Activated T-cell treated with anti-CD3 and anti-CD28 coated beads, Interleukin-2, amount 50 U/mL, for 72 hours (primary cell): ENCODE measurements at places on chromosomes 6 and 20.

DNA sequence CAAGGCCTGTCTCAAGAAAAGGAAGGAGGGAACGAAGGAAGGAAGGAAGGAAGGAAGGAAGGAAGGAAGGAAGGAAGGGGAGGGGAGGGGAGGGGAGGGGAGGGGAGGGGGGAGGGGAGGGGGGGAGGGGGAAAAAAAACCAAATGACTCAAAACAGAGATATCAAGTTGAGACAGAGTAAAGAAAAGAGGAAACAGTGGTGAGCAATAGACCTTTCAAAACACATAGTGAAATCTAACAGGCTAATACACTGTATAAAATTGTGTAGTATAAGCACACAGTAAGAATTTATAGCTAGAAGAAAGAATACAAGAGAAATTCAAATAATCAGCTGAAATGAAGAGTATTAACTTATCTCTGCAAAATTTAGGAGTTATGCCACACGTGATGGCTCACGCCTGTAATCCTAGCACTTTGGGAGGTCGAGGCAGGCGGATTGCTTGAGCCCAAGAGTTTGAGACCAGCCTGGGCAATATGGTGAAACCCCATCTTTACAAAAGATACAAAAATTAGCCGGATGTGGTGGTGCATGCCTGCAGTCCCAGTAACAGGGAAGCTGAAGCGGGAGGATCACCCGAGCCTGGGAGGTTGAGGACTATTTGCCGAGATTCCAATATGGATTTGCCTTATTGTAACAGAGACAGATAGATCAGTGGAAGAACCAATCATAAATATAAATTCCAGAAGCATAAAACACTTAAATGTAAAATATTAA lies 123.2 kb downstream of the PRND start:
- DNase-seq: no peak

GRCh38 chr6:139713900-139714506 lies 339.6 kb upstream of the CITED2 start:
- no peak for DNase-seq

GRCh38 chr20:32057656-32058184 lies 5.7 kb downstream of the HCK start:
- DNase-seq: no peak

DNA sequence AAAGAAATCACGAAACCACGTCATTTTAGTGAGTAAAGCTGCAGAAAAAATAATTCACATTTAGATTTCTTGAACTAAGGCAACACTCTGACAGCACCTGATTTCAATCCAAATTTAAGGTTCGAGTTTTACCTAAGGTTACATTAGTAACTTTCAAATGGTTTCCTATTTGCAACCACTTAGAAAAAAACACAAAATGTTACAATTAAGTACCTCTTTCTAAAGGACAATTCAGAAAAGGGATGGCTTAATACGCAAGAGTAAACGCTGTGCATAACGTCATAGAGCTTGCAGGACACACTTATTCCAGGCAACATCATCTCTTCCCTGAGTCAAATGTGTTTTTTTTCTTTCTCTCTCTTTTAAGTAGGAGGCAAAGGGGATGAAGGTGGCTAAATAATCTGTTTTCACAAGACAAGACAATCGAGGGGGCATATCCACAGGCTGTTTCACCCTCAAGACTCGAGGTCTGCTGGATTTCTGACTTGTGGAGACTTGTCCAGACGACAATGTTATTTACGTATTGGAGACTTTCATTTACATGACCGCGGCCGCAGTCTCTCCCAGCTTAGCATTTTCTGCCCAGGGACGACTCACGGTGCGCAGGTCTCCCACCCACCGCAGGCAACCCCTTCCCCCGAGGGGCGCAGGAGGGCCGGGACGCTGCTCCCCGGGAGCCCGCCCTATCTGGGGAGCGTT lies 86.0 kb downstream of the SESN1 start:
- peak; percentile 17 for DNase-seq

DNA sequence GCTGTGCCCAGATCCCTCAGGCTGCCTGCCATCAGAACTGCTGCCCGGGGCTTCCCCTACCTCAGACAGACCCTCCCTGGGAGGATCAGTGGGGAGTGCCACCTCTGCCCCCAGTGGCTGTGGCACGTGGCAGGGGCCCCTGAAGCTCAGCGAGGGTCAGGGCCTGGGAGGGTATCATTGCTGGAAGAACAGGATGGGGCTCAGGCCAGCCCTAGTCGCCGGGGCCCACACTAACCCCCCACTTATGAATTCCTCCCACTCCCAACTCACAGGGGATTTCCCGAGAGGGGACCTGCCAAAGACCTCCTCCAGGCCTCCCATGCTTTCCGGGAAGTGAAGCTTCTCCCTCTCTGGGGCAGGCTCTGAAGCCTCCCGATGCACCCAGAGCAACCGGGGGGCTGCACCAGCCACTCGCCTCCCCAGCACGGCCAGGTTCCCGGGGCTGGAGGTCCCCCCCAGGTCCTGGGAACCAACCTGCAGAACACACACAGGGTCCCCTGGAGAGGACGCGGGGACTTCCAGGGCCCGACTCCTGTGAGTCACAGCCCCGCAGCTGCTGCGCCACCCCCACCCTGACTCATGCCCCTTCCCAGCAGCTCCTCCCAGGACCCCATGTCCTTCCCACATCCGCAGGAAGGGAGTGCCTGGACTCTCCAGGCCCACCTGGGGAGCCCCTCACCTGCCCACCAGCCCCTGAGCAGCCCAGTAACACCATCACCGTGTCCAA lies 2.5 kb downstream of the TNFRSF6B start:
- DNase-seq: peak; percentile 60

- no peak for DNase-seq
These were observed 67.2 kb downstream of the B4GALT5 start for GRCh38 chr20:49646528-49646927.

DNA sequence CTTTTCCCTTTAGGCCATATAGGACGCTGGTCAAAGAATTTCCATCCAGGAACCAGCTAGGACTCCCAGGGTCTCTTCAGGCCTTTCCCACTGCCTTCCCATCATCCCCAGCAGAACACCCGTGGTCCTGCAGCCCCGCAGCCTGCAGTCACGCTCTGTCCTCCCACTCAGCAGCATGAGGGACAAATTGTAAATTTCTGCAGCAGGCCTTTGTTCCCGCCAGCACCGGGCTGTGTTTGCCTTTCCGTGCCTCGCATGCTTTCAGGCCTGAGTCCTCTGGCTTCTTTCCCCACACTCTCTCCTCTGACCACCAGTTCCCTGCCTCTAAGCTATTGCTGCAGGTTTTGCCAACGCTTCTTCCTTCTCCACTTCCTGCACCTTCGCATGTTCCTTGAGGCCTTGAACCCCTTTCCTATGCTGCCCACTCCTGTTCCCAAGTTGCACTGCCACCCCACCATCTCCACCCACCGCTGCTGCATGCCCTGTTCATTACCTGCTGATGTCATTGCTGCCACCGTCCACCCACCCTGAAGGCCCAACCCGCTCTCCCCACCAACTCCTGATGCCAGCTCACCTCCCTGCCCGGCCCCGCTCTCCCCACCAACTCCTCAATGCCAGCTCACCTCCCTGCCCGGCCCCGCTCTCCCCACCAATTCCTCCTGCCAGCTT lies 49.8 kb downstream of the RNASET2 start:
- DNase-seq: no peak

DNA sequence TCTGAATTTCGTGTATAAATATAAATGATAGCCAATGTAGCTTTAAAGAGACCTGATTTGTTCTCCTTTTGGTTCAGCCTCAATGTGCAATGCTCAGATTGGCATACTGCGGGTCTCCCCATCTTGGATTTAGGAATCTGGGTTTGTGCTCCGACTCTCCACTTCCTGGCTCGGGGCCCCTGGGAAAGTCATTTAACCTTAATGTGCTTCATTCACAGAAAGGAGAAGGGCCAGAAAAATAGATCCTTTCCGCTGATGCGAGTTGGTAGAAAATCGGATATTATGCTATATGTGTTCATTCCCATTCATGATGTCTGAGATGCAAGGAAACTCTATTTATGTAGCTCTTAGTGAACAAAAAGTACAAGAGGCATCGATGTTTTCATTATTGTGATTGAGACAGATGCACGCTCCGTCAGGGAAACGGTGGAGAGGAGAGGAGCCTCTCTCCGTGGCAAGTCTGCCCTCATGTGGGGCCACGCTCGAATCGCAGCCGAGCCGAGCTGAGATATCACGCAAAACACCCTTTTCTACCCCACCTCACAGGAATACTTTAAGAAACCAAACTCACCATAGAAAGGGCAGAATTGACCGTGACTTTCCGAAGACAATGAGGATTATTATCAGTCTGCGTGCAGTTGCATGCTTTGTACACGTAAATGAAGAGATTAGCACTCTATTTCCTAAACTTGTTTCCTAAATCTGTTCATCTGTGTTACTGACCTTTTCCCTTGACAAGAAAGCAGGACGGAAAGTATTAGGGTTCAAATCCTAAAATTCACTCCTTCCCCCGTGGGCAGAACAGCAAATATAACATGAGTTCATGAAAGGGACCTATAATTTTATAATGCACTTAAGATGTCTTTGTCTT lies 136.6 kb downstream of the COL9A1 start:
- peak; percentile 47 for DNase-seq

GRCh38 chr20:35697696-35698297 lies 1.4 kb downstream of the NFS1 start:
- no peak for DNase-seq

- no peak for DNase-seq
These were observed 5.0 kb upstream of the PDRG1 start for GRCh38 chr20:31956556-31957526.

DNA sequence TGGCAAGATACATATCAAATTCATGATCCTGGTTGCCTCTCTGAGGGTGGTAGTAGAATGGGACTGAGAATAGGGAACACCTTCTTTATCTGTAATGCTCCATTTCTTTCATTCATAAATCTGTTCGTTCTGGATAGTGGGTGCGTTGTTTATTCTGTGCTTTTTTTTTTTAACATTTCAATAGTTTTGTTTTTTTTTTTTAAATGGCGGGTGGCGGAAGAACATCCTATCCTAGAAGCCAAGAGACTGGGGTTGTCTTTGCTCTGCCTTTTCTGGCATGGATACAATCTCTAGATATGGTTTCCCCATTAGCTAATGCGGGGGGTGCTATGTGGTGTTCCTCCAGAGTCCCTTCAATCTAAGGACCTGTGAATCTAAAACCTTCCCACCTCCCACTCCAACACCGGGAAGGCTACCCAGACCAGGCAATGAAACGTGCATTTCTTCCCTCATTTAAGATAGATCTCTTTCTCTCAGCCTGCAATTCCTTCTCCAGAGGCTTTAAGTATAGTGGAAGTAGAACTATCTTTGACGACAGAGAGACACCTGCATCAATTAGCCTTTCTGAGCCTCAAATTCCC lies 883 bp upstream of the CCDC28A start:
- no peak for DNase-seq

- no peak for DNase-seq
These were observed 79.8 kb upstream of the SGK1 start for GRCh38 chr6:134397676-134398075.

GRCh38 chr6:136344420-136344819 lies 54.8 kb upstream of the BCLAF1 start:
- DNase-seq: no peak

- DNase-seq: peak; percentile 57
These were observed 402 bp upstream of the TAF8 start for GRCh38 chr6:42049948-42050296.

- no peak for DNase-seq
These were observed 2.8 kb upstream of the TMEM30A start for GRCh38 chr6:75287424-75287823.

DNA sequence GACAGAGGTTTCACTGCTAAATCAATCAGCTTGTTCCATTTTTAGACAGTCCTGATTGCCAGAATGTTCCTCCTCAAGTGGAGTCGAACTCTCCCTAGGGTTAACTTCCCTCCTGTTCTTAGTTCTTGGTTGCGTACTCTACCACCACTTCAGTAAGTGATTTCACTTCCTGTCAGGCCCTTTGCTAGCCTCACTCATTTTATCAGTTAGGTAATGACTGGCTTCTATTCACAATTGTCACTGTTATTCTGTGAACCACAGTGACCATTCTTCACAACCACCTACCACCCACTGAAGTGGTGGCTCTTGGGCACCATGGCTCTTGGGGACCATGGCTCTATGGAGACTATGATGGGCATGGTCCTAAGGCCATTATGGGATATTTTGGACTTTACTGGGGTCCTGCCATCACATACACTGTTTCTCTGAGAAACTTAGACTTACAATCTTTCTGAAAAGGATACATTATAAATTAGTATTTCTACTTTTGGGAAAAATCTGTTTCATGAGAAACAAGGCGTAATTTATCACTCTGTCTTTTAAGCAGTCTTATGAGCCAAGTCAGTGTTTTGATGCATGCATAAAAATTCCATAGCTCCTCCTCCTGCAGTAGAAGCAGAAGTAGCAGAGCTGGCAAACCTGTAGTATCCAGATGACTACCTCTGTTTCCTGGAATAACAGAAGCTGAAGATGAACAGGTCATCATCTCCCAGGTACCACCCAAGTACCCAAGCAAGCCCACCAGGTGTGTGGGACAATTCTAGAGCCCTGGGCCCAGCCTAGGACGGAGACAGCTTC lies 66.3 kb downstream of the ATXN1 start:
- DNase-seq: peak; percentile 61

GRCh38 chr20:24781418-24781980 lies 167.6 kb upstream of the CST7 start:
- DNase-seq: peak; percentile 36

DNA sequence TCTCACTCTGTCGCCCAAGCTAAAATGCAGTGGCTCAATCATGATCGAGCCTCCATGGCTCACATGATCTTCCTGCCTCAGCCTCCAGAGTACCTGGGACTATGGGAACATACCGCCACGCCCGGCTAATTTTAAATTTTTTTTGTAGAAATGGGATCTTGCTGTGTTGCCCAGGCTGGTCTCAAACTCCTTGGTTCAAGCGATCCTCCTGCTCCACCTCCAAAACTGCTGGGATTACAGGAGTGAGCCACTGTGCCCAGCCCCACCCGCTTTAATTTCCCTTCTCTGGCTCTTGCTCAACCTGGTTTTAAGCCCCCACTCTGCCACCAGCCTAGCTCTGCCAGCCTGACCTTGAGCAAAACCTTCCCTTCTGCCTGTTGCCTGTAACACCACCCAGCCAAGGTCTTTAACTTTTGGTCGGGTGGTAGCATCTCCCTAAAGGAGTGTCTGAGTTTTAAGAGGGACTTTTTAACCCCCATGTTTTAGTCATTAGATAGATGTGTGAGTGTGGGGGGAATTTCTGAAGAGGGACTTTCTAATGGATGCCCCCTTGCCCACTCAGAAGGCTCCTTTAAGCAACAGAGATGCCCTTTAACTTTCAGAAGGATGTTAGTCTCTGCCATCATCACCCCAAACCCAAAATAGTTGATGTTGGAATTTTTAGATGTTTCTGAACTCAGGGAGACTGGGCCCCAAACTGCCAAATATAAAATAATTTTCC lies 71.8 kb upstream of the FOXP4 start:
- no peak for DNase-seq

GRCh38 chr20:11375335-11375734 lies 542.4 kb upstream of the BTBD3 start:
- DNase-seq: no peak
